ENCODE measurements at places on chromosomes 5 and 9. TPM values are rescaled to one million over a fixed set of nuclear protein-coding genes. Genes with fewer than 3 reads are reported as not detected.

- H3K4me3 ChIP-seq, result no peak overlapping the region
- H3K27me3 ChIP-seq, result no peaks in the 10 kb centered on the region
- no peak for DNase-seq
These were observed 50.3 kb downstream of the SAR1B start for GRCh38 chr5:134582281-134582680.

Gene SLC25A25
- total RNA-seq, result 17.8 TPM

DNA sequence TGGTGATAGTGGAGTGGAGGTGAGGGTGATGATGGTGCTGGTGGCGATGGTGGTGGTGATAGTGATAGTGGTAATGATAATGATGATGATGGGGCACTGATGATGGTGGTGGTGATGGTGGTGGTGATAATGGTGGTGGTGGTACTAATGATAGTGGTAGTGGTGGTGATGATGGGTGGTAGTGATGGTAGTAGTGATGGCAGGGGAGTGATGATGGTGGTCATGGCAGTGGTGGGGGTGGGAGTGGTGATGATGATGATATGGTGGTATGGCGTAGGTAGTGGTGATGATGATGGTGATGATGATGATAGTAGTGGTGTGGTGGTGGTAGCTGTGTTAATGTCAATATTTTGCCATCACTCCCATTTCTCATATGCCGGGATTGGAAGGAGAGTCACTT is 44.5 kb upstream of the ORM1 start:
- H3K27ac ChIP-seq, result no peak overlapping the region
- H3K4me3 ChIP-seq, result no peak overlapping the region
- no peaks in the 10 kb centered on the region for H3K36me3 ChIP-seq
- no peaks in the 10 kb centered on the region for H3K27me3 ChIP-seq
- H3K4me1 ChIP-seq, result no peaks in the 10 kb centered on the region
- no peak for DNase-seq

DNA sequence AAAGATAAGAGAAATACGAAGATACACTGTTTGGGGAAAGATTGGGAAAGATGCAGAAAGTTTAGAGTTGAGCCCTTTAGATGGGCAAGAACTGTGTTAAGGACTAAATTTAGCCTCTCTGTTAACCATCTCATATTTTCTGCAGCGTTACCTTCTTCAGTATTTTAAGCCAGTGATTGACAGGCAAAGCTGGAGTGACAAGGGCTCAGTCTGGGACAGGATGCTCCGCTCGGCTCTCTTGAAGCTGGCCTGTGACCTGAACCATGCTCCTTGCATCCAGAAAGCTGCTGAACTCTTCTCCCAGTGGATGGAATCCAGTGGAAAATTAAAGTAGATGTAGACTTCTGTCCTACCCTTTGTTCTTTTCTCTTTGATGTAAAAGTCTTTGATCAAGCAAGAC is 26.4 kb upstream of the LNPEP start:
- H3K27me3 ChIP-seq, result no peaks in the 10 kb centered on the region
- H3K4me3 ChIP-seq, result no peak overlapping the region
- no peaks in the 10 kb centered on the region for H3K4me1 ChIP-seq
- H3K27ac ChIP-seq, result no peak overlapping the region
- DNase-seq, result no peak

DNA sequence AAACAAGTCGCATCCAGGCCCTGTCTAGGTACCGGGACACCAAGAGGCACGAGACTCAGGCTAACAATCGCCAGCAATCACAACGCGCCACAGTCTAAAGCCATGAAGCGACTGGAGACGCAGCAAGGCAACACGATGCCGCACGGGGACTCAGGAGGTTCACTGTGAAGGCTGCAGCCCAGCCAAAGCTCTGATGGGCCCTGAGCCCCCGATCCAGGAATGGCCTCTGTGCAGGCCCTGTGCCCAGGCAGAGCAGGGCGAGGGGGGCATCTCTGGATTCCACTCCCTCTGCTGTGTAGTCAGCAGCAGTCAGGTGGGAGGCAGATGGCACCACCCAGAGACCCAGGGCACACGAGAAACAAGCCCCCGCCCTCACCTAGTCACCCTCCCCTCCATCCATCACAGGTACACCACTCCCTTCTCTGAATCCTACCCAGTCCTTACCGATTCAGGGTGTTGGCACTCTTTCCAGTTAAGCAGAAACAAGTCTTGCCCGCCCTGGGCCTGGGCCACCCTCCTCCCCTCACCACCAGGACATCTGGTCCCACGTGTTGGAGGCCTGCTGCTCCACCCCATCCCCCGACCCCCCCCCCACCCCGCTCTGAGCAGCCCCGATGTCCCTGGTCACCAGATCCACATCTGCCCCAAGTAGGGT is 1.1 kb downstream of the RALGDS start:
- H3K4me3 ChIP-seq, result no peak overlapping the region
- H3K27me3 ChIP-seq, result no peaks in the 10 kb centered on the region
- peaks cover 62% of the 10 kb centered on the region for H3K4me1 ChIP-seq

DNA sequence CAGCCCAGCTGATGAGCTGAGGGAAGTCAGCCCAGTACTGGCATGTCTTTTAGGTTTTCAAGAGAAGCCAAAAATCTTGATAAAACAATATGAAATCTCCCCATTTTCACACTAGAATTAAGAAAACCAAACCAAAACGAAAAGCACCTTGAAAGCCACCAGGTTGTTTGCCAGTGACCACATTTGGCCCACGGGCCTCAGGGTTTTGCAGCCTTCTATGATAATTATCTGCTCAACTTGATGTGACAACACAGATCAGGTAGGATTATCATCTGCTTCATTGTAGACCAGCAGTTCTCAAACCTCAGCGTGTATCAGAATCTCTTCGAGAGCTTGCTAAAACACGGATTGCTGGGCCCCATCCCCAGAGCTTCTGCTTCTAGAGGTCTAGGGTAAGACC is 101.4 kb downstream of the GALNT10 start:
- H3K36me3 ChIP-seq, result no peaks in the 10 kb centered on the region
- no peaks in the 10 kb centered on the region for H3K4me1 ChIP-seq
- no peak overlapping the region for H3K27ac ChIP-seq
- H3K27me3 ChIP-seq, result no peaks in the 10 kb centered on the region

Gene GAPT
- total RNA-seq, result 0.26 TPM

Measured in CD8-positive, alpha-beta memory T cell (primary cell).